Cortex of kidney (tissue), 1 donor: ENCODE measurements at places on chromosomes 7 and 10.

- DNase-seq: no peak
Observed at GRCh38 chr7:69295977-69296376, 302.3 kb upstream of the AUTS2 start.

- no peak for DNase-seq
Observed at GRCh38 chr7:102450242-102450641, 14.4 kb downstream of the ALKBH4 start.

GRCh38 chr10:96987842-96988175, 155.7 kb downstream of the LCOR start:
- DNase-seq: no peak

DNA sequence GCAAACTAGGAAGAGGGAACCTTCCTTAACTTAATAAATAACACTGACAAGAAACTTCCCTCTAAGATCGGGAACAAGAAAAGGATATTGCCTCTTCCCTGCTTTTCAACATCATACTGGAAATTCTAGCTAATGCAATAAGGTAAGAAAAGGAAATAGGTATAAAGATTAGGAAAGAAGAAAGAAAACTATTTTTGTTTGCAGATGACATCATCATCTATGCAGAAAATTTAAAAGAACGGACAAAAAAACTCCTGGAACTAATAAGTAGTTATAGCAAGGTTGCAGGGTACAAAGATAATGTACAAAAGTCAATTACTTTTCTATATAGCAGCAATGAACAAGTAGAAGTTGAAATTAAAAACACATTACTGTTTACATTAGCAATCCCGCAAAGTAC, 164.8 kb downstream of the WDR11 start:
- DNase-seq: no peak

DNA sequence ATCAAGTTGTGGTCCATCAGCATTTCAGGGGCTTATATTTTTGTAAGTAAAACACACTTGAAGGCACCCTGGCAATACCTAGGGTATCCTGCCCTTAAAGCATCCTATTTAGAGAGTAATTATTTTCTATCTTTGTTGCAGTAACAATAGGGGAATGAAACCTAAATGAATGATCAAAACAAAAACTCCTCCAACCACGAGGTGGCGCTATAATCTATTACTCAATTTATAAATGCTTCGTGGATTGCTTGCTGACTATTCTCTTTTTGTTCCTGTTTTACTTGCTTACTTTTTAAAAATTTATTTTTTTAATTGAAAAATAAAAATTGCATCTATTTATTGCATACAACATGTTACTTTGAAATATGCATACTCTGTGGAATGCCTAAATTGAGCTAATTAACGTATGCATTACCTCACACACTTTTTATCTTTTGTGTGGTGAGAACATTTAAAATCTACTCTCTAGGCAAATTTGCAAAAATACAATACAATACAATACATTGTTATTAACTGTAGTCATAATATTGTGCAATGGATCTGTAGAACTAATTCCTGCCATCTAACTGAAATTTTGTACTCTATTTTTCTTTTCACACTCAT, 147.7 kb upstream of the BMPER start:
- no peak for DNase-seq

GRCh38 chr7:32059289-32060011, 10.8 kb downstream of the PDE1C start:
- DNase-seq: no peak

DNA sequence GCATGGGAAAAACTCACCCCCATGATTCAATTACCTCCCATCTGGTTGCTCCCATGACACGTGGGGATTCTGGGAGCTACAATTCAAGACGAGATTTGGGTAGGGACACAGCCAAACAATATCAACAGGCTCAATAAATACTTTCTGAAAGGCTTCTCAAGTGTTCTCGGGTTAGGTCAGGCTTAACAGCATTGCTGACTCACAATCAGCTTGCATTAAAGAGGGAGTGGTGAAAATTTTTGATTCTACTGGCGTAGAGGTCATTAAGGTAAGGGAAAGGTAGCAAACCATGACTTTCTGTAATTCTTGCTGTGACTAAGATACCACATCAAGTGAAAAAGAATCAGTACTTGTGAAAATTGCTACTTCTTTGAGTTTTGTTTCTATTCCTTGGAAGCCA, 126.4 kb downstream of the JCAD start:
- no peak for DNase-seq

DNA sequence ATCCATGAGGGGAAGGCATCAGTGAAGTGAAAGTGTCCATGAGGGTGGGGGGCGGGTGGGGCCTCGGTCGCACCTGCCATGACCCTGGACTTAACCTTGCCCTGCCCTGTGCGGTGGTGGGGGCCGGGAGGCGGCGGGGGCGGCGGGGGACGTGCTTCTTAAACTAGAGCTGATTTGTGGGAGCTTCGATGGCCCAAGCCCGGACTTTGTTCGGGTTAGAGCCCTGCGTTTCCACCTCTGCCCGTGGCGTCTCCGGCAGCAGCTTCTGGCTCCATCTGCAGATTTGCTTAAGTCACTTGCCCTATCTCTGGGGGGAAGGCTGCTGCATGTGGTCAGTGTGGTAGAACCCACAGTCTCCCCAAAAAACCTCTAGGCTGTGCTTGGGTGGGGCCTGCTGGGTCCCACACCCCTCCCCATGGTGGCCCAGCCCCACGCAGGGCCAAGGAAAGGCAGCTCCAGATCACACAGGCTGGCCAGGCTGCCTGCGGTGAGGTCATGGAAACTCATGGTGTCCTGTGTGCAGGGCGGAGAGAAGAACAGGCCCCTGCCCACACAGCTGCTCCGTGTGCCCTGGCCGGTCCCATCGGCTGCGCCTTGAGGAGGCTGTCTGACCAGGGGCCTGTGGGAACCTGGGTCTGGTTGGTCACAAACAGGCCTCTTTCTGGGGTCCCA, 93.2 kb downstream of the INPP5A start:
- DNase-seq: no peak

DNA sequence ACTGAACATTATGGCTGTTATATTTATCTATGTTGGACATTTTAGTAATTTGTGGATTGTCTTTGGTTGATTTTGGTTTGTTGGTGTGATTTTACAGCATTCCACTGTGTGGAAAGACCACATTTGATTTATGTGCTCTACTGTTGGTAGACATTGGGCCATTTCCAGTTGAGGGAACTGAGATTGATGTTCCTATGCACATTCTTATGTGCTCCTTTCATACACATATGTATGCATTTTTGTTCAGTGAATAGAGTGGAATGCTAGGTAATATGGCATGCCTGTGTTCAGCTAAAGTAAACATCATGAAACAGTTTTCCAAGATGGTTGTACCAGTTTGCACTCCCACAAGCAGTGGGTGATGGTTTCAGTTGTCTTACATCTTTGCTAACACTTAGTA, 15.1 kb downstream of the CACNB2 start:
- no peak for DNase-seq

DNA sequence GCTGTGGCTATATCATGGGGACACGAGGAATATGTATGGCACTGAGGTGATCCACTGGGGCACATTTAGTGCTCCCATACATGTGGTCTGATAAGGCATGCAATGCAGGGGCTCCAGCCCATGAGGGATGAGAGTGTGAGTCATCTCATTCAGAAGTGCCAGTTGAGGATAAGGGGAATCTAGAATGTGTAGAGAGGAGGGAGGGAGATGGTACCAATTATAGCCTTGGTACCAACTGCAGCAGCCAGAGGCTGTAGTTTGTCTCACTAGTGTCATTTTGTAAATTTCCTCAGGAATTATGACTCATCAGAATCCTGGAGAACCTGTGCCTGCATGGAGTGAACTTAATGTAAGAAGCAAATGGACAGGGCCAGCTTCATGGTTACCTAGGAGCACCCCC, 46.2 kb downstream of the LAMB4 start:
- DNase-seq: no peak

DNA sequence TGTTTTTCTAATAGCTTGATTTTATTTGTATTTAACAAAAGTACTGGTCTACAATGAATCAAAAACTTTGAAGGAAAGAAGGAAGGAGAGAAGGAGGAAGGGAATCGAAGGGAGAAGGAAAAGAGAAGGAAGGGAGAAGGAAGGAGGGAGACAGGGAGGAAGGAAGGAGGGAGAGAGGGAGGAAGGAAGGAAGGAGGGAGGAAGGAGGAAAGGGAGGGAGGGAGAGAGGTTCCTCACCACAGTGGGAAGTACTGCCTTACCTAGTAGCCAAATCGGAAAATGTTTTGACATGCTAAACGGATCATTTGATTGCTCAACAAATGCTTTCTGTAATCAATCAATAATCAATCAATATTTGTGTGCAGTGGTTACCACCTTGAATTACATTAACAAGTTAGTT, 225.8 kb upstream of the CELF2 start:
- DNase-seq: no peak

GRCh38 chr7:2403718-2404648, 572 bp downstream of the CHST12 start:
- DNase-seq: no peak

DNA sequence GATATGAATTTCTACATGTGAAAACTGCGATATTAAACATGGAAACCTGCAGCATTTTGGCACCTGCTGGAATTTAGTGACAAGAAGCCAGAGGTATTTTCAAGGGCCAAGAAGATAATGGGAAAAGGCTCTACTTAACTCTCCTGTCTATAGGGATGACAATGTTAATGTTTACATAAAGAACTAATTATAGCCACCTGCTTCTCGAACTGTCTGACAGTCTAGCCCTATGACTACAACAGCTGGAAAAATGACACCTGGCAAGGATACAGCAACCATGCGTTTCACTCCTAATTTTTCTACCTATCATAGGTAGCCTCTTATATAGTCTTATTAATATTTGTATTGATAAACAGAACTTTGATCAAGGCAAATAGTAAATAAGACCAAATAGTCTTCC, 49.6 kb downstream of the MAGI2 start:
- no peak for DNase-seq

DNA sequence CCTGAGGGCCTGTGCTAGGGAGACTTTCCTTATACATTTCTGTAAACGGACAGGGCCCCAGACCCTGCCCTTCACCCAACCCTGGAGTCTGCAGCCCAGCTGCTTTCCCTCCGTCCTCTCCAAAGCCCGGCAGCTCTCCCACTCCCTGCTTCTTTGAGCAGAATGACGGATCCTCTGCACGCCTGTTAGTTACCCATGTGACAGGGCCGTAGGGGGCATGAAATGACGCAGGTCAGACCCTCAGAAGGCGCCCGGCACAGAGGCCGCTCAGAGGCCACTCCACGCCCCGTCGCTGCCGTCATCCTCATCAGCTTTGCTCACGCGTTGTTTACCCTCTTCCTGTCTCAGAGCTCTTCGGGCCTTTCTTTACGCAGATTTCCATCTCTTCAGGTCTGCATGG, 60.2 kb upstream of the MKRN1 start:
- no peak for DNase-seq

DNA sequence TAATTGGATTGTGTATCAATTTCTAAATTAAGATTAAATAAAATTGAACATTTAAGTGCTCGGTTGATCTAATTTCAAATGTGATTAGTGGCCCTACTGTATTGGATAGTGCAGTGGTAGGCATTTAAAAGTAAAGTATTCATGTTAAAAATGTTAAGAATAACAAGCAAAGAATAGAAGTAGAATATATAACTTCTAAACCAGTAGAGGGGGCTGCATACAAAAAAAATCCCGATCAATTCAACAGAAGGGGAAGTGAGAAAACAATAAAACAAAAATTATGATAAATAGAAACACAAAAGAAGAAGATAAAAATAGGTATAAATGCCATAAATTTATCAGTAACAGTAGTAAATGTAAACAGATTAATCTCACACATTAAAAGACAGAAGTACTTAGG, 24.9 kb upstream of the WDFY4 start:
- no peak for DNase-seq

DNA sequence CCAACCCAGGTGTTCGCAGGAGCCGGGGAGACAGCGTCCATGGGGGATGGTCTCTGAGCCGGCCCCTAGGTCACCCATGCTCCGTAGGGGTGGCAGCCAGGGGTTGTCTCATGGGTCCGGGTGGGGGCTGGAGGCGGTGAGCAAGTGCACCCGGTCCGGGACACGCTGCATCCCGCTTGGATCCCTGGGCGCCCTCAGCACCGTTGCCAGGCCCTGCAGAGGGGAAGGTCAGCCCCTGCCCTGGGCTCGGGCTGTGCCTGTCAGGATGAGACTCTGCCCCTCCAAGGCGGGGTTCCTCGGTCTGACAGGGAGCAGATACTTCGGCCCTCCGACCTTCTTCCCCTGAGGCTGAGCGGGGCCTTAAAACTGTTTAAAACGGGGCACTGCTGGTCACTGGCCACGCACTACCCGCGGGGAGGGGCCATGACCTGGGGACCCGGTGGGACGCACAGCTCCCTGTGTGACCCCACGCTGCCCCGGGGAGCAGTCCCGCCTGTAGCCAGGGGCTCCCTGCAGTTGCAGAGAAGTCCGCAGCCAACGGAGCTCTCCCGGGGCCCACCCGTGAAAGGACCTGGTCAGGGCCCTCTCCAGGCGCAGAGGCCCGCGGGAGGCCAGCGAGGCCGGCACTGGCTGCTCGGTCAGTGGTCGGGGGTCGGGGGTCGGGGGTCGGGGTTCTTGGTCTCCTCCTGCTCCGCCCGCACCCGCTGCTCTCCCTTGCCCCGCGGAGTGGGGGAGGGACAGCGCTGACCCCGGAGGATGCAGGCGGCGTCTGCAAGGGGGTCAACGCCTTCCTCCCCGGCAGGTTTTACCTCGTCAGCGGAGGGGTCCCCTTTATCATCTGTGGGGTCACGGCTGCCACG, 33.4 kb upstream of the KNDC1 start:
- no peak for DNase-seq

- no peak for DNase-seq
Observed at GRCh38 chr7:123770378-123770777, 21.6 kb upstream of the WASL start.

DNA sequence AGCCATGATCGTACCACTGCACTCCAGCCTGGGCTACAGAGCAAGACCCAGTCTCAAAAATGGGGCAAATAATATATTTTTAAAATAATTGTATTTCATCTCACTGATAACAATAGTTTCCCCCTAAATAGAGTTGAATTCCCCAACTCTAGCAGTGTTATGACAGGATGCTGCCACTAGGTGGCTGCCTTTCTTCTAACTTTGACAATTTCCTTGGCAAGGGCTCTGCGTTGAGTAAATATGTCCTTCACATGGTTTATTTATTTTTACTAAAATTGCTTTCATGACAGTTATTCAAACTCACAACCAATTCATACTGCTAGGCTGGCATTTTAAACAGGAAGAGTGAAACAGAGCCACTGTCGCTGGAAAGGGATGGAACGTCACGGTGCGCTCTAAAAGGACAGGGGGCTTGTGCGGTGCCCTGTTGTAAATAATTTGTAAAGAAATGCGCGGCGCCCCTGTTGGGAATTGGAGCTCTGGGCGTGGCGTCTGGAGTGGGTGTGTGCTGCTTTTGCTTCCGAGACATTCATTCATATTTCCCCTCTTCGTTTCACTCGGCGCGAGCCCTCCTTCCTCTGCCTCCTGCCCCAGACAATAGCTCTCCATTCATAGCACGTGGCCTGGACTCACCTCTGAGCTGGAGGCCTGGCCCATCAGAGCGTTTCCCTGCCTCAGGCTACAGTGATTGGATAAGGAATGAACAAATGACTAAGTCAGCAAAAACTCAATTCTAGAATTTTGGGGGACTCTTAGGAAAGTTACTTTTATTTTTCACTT, 20.5 kb upstream of the PITRM1 start:
- no peak for DNase-seq

- DNase-seq: no peak
Observed at GRCh38 chr7:66281678-66282590, 76.8 kb downstream of the TPST1 start.

- DNase-seq: no peak
Observed at GRCh38 chr10:97849103-97849686, 448 bp upstream of the GOLGA7B start.

GRCh38 chr7:114153700-114154099, 234.9 kb upstream of the PPP1R3A start:
- no peak for DNase-seq
